ENCODE measurements at places on chromosomes 1 and 21.
A peak's percentile ranks its signal among the peaks of the same experiment; 100 is the strongest.

GRCh38 chr1:236131916-236132315 lies 10.4 kb upstream of the GPR137B start:
- no peak for DNase-seq

DNA sequence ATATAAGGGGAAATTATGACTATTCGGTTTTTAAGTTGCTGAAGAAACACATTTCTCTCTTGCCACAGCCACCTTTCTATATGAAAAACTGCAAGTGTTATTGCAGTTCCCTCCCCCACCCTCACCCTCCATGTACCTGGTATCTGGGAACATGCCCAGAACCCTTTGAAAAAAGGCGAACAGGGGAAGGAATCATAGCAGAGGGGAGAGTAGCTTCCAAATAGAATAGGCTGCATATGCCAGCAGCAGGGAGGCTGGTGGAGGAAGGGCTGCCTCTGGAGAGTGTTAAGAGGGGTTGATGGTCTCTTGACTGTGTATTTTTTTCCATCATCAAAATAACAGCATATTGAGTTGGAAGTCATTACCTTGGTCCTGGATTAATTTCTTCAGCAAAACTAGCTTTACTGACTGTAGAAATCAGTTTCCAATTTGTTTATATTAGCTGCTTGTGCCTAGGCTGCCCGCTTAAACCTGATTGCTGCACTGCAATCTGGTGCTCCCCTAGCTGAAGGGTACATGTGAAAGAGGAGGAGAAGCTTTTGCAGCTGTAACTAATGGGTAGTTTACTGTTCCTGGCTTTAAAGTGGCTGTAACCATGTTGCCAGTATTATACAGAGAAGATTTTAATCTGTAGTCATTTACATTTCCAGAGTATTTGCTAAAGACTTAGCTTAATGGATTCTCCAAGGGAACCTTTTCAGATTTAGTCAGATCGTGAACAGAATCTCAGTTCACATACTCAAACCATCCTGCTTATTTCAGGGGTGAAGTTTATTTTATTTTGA lies 22.7 kb downstream of the AHCYL1 start:
- no peak for DNase-seq

DNA sequence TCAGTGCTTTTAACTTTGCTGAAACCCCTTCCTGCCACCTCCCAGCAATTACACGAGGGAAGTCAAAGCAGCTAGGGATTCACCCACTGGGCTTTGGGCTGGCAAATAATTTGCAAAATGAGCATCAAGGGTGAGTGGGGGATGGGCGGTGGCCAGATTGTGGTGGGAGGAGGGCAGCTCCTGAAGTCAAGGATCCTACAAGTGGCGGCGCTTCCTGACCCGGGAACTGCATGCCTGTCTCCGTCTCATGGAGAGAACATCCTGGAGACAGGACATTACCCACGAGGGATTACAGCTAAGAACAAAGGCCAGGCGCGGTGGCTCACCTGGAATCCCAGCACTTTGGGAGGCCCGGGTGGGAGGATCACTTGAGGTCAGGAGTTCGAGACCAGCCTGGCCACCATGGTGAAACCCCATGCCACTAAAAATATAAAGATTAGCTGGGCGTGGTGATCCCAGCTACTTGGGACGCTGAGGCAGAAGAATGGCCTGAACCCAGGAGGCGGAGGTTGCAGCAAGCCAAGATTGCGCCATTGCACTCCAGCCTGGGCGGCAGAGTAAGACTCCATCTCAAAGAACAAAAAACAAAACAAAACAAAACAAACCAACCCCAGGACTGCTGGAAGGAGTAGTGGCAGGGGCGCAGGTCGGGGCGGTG lies 12.9 kb downstream of the TTC34 start:
- DNase-seq: no peak

DNA sequence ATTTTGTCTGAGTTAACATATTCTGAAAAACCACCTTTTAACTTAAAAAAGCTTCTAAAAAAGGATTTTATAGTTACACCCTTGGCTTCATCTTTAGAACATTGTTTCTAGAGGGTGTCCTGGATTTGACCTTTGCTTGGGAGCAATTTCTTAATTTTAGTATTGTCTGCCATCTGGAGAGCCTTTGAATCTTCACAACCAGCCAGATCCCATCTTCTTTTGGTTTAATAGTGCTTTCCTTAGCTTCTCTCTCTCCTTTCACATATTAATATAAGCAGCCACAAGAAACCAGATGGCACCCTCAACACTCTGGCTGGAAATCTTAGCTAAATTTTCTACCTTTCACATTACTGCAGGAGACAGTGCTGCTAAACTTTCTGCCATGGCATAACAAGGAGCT lies 76.5 kb upstream of the TSPAN2 start:
- no peak for DNase-seq

DNA sequence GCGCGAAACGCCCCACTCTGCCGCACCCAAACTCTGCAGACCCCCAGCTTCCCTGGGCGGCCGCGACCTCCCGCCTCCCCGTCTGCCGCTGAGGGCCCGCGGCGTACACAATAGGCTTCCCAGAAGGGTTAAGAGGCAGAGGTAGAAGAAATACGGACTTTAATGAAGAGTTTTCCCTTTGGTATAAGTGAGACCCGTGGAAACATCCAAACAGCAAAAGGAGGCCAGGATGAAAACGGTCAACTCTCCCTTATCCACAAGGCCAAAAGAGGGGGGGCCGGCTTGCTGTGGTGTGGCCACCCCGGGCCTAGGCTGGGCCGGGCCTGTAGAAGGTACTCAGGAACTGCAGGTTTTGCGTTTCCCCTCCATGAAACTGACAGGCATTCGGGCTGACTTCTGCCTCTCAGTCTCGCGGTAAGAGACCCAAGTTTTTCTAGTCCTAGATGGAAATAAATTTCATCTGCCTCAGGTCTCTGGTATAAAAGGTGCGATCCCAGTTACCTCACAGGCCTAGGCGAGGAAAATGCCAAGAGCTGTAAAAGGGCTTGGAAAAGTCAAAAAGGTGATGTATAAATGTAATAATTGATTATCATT lies 671 bp upstream of the PYGO2 start:
- DNase-seq: no peak

GRCh38 chr21:43825936-43826622 lies 36.7 kb downstream of the RRP1 start:
- no peak for DNase-seq

GRCh38 chr1:53367503-53368313 lies 39.8 kb upstream of the LRP8 start:
- DNase-seq: no peak

DNA sequence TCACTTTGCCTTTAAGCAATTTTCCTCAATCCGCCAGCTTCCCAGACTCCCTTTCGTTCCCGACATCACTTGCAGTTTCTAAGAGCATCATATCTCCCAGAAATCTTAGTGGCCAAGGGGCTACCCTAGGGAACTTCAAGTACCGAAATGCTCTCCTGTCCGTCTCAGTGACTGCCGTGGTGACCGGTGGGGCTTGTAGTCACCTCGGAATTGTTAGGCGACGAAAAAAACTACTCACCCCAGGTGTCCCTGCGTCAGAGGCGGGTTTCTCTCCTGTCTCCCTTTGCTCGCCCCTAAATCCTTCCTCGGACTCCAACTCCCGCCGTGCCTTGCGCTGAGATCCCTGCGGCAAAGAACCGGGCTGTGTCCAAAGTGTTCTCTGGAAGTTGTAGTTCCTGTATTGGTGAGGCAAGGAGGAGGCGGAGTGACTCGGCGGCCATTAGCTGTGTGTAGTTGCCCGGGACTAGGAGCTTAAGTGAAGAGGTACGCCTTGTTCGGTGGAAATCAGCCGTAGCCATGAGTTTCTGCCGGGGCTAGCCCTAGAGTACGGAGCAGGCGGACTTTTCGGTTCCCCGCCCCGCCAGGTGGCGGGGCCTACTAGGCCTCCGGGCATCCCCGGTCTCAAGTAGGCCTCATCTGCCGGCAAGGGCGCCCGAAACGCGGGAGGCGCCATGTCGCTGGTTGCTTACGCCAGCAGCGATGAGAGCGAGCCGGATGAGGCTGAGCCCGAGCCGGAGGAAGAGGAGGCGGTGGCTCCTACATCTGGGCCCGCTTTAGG lies at the start of gene PRCC:
Gene PRCC, plus strand, starts transcription at position 435 of the 778 bp plus-strand sequence. Its CDS starts 237 bp downstream, at position 672.
- peak; percentile 96 for DNase-seq

DNA sequence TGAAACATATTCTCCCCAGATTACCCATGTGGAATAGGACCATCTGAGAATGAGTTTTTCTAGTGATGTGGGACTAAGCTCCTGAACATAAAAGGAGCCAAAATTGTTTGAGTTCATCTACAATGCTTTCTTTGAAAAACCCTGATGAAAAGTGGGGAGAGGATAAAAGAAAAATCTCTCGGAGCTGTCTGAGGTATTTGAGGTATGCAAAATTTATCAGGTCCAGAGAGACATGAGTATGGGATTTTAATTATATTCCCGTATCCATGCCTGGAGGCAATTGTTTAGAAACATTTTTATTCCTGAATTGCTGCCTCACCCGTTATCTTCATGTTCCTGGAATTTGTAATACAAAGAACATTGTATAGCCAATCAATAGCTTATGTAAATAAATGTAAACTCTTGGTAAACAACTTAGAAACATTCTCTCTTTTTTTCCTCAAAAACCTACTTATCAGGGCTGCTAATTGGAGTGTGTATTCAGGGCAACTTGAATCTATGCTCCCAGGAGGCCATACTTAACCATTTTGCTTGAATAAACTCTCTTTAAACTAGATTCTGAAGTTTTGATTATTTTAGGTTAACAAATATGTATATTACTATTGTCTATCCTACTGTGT lies 109.3 kb upstream of the OLFM3 start:
- DNase-seq: no peak

DNA sequence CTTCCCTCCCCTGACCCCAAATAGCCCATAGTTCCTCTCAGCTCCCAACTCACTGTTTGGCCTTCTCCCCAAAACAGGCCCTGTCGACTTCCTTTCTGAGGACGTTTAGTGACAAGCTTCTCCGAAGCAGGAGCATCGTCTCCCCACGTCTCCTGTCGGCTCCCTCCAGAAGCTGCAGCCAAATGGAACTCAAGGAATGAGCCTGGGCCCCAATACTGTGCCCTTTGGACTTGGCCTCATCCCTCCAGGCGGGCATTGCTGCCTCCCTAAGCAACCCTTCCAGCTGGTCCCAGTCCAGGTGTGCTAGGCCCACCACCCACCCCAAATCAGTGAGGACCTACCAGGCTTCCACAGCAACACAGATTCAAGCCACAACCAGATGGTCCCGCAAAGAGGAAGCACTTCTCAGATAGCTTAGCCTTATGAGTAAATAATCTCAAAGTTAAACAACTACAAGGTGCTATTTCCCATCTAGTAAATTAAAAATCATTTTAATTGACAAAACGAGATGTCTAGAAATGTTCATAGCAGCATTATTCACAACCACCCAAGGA lies 33.0 kb downstream of the ACOT7 start:
- no peak for DNase-seq

- no peak for DNase-seq
Observed at GRCh38 chr1:232369451-232370296, 260.3 kb downstream of the SIPA1L2 start.

DNA sequence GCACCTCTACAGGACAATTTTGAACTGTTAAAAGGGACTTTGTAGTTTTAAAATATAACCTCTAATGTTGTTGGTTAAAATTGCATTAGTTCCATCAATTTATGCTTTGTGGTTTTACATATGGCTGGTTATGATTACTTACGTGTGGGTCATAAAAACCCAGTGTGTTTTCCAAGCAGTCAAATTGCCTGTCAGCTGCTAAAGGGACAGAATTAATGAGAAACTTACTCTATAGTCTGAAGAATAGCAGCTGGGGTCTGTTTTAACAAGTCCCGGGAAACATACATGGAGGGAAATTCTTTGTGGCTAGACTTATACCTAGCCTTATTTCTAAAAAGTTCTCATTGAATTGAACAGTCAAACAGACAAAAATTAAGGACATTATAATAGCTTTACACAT lies 820.9 kb upstream of the ADGRL4 start:
- DNase-seq: no peak

GRCh38 chr1:46667782-46668760 lies at the start of gene ATPAF1:
Gene ATPAF1, minus strand, starts transcription at chr1:46668364. Its CDS starts 42 bp downstream, at chr1:46668322.
- peak; percentile 73 for DNase-seq

DNA sequence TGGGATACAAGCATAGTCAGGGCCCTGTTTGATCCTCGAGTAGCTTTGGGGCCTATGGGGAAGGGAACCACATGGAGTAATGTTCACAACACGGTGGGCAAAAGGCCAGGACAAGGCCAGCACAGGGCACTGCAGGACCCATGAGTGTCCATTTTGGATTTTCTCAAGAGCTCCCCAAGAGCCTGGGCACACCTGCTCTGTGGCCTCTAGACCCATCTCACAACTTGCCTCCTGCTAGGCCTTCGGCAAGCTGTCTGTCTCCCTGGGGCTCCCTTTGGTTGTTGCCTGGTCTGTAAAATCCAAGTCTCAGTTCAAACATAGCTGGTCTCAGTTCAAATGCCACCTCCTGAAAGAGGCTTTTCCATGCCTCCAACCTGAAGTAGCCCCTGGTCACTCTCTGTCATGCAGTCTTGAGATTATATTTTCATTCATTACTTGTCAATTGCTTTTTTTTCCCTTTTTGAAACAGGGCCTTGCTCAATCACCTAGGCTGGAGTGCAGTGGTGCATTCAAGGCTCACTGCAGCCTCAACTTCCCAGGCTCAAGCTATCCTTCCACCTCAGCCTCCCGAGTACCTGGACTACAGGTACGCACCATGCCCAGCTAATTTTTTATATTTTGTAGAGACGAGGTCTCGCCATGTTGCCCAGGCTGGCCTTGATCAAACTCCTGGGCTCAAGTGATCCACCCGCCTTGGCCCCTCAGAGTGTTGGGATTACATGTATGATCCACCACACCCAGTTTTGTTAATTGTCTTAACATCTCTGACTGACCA lies 107.4 kb downstream of the MATN1 start:
- DNase-seq: no peak

GRCh38 chr1:115275216-115275615 lies 62.8 kb downstream of the NGF start:
- DNase-seq: no peak

DNA sequence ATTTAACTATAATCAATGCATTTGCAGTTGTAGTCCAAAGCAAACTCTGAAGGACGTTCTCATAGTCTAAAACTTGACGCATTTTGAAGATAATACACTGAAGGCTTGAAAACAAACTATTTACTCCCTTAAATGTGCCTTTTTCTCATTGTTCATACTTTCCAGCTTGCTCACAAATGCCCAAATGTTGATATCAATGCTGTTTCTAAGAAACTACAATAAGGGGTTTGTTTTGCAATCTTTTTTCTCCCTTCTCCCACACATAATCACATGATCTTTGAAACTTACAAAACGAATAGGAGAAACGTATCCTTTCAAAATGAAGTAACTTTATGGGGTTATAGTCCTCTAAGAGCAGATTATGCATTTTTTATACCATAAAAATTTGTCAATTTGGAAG lies 508.7 kb downstream of the DPYD start:
- DNase-seq: no peak

- DNase-seq: no peak
Observed at GRCh38 chr1:156154317-156154749, 948 bp downstream of the SEMA4A start.

DNA sequence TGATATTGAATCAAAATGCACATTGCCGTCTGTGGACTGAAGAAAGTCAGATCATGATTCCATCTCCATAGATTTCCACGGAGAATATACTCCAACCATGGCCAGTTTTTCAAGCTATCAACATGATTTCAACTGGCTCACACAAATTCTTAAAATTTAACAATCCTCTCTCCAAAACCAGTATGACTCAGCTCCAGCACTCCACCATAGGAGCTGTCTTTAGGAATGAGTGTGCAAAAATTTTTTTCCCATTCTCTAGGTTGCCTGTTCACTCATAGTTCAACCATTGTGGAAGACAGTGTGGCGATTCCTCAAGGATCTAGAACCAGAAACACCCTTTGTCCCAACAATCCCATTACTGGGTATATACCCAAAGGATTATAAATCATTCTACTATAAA lies 40.8 kb downstream of the RGL1 start:
- no peak for DNase-seq

Measured in ovary (tissue), 10 donors.